NCI-H460 (cell line): ENCODE measurements at places on chromosomes 1 and 21. TPM values are rescaled to one million over a fixed set of nuclear protein-coding genes. Genes with fewer than 3 reads are reported as not detected.

The TBX15 gene
- not detected in 2 replicates for total RNA-seq

- no peak for DNase-seq
Observed at GRCh38 chr1:221840511-221841243, 98.8 kb upstream of the DUSP10 start.

DNA sequence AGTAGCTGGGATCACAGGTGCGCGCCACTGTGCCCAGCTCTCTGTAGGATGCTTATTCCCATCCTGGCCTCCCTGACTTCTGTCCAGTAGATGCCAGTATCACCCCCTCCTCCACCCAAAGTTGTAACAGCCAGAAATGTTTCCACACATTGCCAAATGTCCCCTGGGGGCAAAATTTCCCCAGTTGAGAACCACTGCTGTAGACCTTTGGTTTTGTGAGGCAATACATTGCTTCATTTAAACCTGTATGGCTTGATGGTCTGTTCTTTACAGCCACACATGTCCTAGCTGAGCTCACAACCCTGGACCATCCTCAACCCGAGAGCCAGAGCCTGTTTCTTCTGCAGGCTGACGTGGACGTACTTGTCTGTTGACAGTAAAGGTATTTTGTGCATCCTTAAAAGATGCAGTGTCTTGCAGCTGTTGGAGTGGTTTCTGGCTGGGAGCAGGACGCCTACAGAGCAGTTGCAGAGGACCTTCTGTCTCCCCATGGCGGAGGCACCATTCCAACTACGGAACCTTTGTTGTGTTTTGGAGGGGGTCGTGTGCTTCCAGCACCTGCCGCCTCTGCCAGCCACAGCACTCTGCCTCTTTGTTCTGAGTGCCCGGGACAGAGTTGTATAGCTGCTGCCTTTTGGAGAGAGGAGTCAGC is 26.6 kb downstream of the DOP1B start:
- no peak for DNase-seq

The DDR2 gene
- 0.61 and 0.77 TPM in 2 replicates for total RNA-seq

- DNase-seq = no peak
Observed at GRCh38 chr1:235127732-235128455, 743 bp downstream of the TOMM20 start.

DNA sequence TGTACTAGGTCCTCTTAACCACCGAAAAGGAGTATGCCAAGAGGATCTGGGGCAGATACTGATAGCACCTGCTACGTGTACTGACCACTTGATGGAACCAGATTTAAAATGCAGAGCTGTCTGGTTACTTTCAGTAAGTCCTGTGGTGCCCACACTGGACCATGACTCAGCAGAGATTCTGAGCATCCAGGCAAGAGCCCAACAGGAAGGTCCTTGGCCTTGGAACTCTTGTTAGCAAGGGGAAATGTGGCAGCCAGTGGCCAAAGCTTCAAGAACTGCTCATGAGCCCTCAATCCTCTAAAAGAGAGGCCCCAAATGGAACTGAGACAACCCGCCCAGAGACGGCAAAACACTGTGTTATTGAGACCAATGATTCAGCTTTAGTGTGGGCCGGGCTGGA is 4.2 kb upstream of the GJB5 start:
- DNase-seq = no peak

- no peak for DNase-seq
Observed at GRCh38 chr1:62514746-62515423, 78.0 kb downstream of the USP1 start.

- DNase-seq = no peak
Observed at GRCh38 chr1:200896531-200897196, 2.0 kb downstream of the INAVA start.

The PTPN7 gene
- total RNA-seq = not detected in 2 replicates

The SAMSN1 gene
- not detected in 2 replicates for total RNA-seq

The LCE1B gene
- not detected in 2 replicates for total RNA-seq

- no peak for DNase-seq
Observed at GRCh38 chr1:101162736-101163735, 73.8 kb upstream of the S1PR1 start.

DNA sequence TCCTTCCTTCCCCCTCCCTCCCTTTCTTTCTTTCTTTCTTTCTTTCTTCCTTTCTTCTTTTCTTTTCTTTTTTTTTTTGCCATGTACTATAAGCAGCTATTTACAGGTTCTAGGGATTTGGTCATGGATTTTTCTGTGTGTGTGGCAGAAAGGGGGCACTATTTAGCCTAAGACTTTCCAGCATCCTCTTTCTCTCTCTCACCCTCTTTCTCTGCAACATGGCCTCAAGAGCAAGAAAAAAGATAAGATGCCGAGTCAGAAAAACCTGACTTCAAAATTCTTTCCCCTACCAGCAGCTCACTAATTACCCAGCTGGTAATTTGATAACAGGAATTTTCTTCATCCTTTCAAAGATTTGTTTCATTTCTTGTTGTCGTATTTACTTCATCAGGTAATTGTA is 458.3 kb upstream of the ADAMTS5 start:
- DNase-seq = peak; percentile 1

The PTPRC gene
- total RNA-seq = not detected in 2 replicates

DNA sequence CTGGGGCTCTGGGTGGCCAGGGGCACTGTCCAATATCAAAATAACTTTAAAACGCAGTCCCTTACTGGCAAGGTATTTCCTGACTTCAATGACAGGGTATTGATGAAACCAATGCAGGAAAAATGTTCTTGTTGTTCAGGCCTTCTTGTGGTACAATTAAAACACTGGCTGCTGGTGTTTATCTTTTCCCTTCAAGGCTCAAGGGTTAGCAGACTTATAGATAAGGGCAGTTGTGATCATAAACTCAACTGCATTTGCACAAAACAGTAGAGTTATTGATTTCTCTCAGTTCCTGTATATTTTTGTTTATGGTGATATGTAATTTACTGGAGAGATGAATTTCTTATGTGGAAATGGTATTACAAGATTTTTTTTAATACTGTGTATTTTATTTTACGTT is 2.7 kb upstream of the CD84 start:
- no peak for DNase-seq

DNA sequence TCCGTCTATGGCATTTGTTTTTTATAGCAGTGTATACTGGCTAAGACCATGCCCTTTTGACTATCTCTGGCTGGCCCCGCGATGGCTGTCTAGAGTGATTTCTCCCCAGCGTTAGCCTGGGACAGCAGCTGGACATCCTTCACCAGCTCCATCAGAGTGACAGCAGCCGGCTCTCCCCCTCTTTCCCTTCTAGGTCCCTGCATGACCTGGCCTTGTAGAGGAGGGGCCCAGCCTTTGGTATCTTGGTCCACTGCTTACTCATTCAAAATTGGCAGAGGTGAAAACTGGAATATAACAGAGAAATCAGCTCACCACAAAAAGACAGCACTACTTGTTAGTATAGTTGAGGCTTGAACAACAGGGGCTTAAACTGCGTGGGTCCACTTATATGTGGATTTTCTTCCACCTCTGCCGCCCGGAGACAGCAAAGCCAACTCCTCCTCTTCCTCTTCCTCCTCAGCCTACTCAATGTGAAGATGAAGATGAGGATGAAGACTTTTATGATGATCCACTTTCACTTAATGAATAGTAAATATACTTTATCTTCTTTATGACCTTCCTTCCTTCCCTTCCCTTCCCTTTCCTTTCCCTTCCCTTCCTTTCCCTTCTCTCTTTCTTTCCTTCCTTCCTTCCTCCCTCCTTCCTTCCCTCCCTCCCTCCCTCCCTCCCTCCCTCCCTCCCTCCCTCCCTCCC is 29.4 kb upstream of the B3GALNT2 start:
- no peak for DNase-seq

DNA sequence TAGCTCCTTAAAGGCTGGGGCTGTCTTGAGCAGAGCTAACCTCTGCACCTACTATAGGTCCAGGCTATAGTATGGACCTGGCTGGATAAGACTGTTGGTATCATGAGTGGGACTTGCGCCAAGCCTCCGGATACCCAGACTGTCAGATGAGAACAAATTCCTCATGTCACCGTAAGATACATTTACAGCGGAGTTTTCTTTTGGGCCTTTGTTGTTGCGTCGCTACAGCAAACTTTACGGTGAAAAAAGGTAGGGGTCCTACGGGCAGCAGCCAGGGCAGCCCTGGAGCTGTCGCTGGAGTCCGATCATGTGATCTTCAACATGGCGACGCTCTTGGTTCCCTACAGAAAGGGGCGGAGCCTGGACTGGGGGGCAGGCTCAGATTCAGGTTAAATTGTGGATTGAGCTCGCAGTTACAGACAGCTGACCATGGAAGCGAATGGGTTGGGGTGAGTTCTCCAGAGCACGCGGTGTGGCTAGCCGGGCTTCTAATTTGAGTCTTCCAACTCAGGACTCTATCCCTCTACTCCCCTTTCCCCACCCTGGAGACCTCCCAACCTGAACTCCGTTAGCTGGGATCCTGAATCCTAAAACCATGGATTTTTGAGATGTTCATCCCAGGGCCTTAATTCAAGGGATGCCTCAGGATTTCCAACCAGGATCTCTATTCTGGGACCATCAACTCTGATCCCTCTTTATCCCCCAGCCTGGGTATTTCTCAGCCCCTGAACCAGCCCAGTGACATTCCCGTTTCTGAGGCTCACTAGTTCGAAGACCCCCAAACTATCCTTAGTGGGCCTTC is at the start of gene UROD:
Gene UROD (plus strand): TSS at position 418 of the 802 bp plus-strand sequence. CDS start 12 bp downstream, at position 430.
- peak; percentile 91 for DNase-seq

DNA sequence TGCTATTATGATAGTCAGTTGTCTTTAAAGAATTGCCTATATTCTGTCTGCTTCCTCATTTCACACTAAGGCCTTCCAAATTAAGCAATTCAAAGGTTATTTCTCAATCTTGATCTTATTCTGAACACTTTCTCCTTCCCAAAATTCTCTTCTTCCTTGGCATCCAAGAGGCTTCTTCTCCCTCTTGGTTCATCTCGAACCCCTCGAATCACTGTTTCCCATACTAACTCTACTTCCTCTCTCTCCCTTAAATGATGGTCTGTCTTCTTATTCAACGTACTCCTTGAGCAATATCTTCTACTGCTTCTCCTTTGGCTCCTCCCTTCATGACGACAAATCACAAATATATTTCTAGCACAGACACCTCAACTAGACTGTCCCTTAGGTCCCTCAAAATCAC is 4.5 kb downstream of the COPA start:
- no peak for DNase-seq

- no peak for DNase-seq
Observed at GRCh38 chr1:168728473-168729404, at the start of gene DPT. DPT (minus strand) TSS chr1:168729206; CDS start chr1:168729174, 32 bp downstream.

GRCh38 chr21:14685568-14685967 is 139.5 kb upstream of the SAMSN1 start:
- no peak for DNase-seq

The HNRNPCL2 gene
- not detected in 2 replicates for total RNA-seq

The GABPB2 gene
- 14.3 and 18.2 TPM in 2 replicates for total RNA-seq

The ADAMTS4 gene
- under 0.01 and 0.14 TPM in 2 replicates for total RNA-seq

DNA sequence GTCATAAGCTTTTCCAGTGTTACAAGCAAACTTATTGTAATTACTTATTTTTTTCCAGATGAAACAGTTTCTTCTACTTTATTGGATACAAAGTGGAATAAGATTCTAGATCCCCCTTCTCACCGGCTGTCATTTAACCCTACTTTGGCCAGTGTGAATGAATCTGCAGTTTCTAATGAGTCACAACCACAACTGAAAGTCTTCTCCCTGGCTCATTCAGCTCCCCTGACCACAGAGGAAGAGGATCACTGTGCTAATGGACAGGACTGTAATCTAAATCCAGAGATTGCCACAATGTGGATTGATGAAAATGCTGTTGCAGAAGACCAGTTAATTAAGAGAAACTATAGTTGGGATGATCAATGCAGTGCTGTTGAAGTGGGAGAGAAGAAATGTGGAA is 95.5 kb downstream of the ZFYVE9 start:
- no peak for DNase-seq

DNA sequence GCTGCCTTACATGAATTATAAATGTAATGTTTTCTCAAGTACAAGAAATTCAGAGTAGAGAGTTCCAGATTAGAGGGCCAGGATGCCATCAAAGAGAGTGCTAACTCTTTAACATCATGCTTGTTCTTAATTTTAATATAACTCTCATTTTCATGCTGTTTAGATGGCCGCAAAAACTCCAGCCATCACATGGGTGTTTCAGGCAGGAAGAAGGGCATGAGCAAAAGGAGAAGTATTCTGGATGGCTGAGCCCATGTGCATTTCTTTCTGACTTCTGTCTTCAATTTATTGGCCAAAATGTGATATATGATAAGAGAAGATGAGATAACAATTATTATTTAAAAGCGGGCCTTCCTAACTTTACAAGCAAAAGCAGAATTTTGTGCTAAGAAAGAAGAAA is 1328.6 kb downstream of the MRPL39 start:
- DNase-seq = no peak

The CAPN9 gene
- 0.17 and 1.1 TPM in 2 replicates for total RNA-seq

GRCh38 chr1:183363972-183364371 is 54.2 kb downstream of the NMNAT2 start:
- no peak for DNase-seq

The LINGO4 gene
- total RNA-seq = not detected in 2 replicates

- no peak for DNase-seq
Observed at GRCh38 chr1:15616373-15617172, 685 bp upstream of the DDI2 start.

The CD1E gene
- not detected in 2 replicates for total RNA-seq

The TAS1R1 gene
- not detected in 2 replicates for total RNA-seq

- no peak for DNase-seq
Observed at GRCh38 chr1:56113679-56114078, 465.7 kb downstream of the PLPP3 start.

DNA sequence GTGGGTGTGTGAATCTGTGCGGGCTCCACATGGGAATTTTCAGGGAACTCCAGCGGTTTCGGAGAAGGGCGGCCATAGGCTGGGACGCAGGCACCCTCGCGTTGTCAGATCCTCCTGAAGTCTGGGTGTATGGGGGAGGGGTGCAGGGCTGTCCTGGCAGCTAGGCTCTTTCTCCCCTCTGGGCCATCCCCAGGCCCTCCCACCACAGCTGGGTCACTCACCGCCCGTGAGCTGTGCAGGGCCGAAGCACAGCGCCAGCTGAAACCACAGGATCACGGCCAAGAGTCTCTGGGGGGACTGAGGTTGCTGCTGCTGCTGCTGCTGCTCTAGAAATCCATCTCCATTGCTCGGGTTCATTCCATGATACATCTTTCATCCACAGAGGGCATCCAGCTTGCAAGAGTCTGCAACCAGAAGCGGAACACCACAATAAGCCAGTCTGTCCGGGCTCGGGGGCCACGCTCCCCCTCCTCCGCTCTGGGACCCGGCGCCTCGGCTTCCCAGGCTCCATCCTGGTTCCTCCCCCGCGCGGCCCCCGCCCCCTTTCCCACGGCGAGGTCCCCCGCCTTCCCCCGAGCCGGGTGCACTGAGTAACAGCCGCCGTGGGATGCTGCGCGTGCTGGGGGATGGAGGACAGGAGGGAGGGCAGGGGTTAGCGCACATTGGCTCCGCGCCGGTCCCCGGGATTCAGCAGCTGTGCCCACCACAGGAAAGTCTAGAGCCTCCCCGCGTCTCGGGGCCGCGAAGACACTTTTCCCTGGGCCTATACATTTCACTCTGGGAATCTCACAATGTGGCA is 720 bp downstream of the SUSD4 start:
- no peak for DNase-seq

The GBP6 gene
- total RNA-seq = not detected in 2 replicates

The DNAH14 gene
- total RNA-seq = 106 and 108 TPM in 2 replicates

- no peak for DNase-seq
Observed at GRCh38 chr1:56625819-56626440, 19.2 kb upstream of the PRKAA2 start.

- no peak for DNase-seq
Observed at GRCh38 chr21:33411949-33412430, 8.8 kb downstream of the IFNGR2 start.

- no peak for DNase-seq
Observed at GRCh38 chr1:178023181-178023618, 53.3 kb upstream of the SEC16B start.
